ENCODE measurements at places on chromosomes 13 and 19.

- no peak for DNase-seq
Observed at GRCh38 chr13:51818781-51819511, 15.0 kb upstream of the DHRS12 start.

- no peak for DNase-seq
Observed at GRCh38 chr13:23636360-23636759, 66.1 kb downstream of the TNFRSF19 start.

DNA sequence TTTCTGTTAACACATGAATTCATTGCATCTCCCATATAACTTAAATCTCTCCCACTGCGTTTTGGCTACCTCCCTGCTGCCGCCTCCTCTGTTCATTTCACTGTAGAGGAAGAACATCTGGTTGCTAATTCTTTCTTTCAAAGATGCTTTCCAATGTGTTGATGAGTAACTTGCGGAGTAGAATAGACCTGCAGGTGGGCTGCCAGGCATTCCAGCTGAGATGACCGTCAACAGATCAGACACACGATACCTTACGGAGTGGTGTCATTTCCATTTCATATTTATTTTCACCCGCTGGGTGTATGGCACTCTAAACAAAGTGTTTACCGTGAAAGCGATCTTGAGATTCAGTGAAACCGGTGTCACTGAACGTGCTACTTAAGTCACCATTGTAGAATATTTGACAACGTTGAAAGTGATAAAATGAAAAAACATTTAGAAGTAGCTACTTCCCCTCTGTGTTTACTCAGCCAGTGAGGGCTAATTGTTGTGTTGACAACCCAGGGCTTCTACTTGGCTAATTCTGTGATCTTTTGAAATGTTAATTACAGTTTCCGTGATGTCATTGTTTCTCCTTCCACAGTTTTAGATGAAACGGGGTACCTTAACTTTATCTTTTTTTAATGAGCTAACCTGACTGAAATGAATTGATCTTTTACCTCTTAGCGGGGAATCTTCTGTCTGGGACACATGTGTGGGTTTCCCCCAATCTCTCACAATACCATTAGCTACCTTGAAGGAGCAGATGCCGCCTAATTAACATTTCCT lies 228.5 kb upstream of the ARGLU1 start:
- no peak for DNase-seq

DNA sequence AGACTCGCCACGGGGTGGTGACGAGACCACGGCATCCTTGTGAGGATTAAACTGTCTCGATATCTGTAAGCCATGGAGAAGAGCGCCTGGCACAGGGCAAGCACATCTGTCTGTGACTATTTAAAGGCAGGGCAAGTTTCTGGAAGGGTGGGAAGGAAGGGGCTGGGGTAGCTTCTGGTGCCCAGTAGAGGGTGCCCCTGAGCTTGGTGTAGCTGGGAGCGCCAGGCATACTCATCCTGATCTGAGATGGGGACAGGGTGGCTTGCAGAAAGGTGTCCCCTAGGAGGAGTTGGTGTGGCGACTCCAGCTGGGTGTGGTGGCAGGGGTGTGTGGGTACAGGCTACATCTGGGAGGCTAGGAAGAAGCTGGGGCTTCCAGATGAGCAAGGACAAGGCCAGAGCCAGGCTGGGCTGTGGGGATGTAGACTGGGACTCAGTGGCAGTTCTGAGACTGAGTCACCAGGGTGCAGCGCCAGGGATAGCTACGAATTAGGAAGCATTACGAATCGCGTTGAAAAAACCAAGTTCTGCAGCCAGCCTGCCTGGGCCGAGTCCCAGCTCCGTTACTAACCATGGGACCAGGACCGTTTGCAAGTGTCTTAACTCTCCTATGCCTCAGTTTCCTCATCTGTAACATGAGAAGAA lies 23.1 kb upstream of the ASPDH start:
- peak; percentile 34 for DNase-seq

GRCh38 chr19:10102787-10103236 lies 334 bp upstream of the ANGPTL6 start:
- no peak for DNase-seq

DNA sequence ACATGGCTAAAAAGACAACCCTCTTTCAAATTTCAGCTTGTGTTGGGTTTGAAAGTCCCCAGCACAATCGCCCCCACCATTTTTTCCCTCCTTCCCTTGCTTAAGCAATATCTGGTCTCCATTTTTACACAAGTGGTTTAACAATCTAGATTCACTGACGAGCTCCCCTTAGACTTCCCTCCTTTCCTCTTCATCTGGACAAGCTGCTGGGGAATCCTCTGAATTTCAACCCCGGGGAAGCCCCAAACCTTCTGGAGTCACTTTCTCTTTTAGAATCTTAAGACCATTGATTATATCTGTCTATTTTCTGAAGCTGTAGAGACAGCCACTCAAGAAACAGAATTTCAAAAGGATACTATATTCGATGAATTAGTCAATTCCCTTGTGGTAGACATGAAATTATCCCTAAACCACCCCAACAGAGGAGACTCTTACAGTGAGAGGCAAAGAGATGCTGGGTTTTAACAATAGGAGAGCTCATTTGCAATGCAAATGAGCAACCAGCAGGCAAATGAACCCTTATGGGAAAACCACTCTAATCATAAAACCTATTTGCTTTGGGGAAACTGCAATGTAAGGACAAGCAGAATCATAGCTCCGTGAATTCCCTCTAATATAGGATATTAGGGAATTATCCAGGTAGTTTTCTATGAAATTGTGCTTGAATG lies 78.9 kb downstream of the TEX26 start:
- no peak for DNase-seq

- no peak for DNase-seq
Observed at GRCh38 chr19:49216071-49216470, 58.5 kb downstream of the TRPM4 start.

DNA sequence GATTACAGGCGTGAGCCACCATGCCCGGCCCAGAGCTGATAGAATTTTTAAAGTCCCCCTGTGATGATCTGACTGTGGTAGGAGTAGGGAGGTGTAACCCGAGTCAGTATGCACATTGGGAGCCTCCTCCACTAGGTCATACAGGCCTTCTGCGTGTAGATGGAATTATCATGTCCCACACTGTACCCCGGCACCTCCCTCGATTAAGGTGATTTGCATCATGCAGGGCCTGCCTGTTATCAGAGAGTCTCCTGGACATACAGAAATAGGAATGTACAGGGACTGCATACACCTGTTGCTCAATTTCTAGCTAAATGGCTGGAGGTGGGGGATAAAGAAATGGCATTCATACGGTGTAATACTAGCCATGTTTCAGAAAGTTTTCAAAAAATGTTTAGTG lies 922 bp upstream of the ERVK3-1 start:
- DNase-seq = no peak

- DNase-seq = peak; percentile 93
Observed at GRCh38 chr19:35135389-35135909, 590 bp upstream of the LGI4 start.

GRCh38 chr13:113077566-113077952 lies 28.0 kb upstream of the F7 start:
- DNase-seq = no peak

All from ecto neural progenitor cell (in vitro differentiated cells).